ENCODE measurements at places on chromosomes 1 and 21.

- no peak for DNase-seq
Observed at GRCh38 chr1:15573477-15573876, 11.4 kb downstream of the AGMAT start.

GRCh38 chr1:76281306-76281705 lies 206.8 kb downstream of the ST6GALNAC3 start:
- no peak for DNase-seq

DNA sequence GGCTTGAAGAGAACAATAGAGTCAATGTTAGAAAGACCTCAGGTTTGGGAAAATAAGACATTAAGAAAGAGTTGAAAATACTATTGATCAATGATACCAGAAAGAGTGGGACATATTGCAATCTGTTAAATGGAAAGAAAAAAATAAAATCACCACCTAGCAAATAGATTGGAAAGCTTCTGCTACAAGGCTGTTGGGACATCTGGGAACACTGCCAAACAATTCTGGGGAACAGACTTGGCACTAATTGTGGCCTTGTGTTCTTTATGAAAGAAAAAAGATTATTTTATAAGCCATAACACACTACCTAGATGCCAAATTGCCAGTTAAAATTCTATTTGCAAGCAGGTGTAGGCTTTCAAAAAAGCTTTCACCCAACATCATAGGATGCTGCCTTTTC lies 137.8 kb downstream of the TSEN15 start:
- no peak for DNase-seq

GRCh38 chr1:193703655-193704054 lies 517.2 kb upstream of the B3GALT2 start:
- DNase-seq = no peak

- DNase-seq = no peak
Observed at GRCh38 chr21:25664491-25664931, 25.5 kb downstream of the JAM2 start.

GRCh38 chr1:76038287-76039004 lies 36.1 kb upstream of the ST6GALNAC3 start:
- DNase-seq = no peak

DNA sequence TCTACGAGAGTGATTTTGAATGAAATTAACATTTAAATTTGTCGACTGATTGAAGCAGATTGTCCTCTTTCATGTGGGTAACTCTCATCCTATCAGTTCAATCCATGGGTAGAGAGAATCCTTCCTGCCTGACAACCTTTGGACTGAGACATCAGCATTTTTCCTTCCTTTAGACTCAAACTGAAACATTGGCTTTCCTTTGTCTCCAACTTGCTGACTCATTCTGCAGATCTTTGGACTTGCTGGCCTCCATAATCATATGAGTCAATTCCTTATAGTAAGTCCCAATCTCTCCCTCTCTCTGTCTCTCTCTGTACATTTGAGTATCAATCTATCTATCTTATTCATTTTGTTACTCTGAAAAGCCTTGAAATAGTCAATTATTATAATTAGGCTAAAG lies 416.7 kb downstream of the LRRIQ3 start:
- DNase-seq = no peak

DNA sequence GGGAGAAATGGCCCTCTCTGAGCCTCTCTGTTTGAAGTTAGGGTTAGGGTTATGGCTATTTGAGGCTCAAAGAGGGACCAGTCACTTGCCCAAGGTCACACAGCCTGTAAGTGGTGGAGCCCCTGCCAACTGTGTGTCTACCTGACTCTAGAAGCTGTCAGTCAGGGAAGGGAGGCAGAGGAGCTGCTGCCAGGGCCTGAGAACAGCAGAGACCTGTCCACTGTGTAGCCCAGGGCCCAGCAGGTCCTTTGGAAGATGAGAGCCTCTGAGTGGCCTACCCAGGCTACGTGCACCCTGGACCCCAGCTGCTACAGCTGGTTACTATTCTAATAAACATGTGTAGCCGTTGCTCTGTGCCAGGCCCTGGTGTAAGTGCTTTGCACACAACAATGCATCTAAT lies 15.1 kb upstream of the EDN2 start:
- no peak for DNase-seq

GRCh38 chr1:15207829-15208429 lies 39.1 kb upstream of the FHAD1 start:
- DNase-seq = no peak

DNA sequence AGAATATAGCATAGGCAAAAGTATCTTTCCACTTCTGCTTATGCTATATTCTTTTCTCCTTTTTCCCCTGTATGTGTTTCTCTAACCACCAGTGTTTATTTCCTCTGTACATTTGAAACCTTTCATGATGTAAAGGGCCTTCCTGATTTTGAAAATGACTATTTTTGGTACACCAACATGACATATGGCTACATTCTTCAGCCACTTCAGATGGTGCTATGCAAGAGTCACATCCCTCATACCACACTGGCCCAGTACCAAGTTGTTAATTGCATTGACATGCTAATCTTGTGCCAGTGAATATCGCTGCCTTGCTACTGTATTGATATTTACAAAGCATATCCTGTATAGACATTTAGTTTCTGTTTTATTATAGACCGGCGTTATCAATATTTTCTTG lies 408.7 kb downstream of the NCAM2 start:
- no peak for DNase-seq

GRCh38 chr1:223500560-223501425 lies 107.6 kb downstream of the CCDC185 start:
- no peak for DNase-seq

DNA sequence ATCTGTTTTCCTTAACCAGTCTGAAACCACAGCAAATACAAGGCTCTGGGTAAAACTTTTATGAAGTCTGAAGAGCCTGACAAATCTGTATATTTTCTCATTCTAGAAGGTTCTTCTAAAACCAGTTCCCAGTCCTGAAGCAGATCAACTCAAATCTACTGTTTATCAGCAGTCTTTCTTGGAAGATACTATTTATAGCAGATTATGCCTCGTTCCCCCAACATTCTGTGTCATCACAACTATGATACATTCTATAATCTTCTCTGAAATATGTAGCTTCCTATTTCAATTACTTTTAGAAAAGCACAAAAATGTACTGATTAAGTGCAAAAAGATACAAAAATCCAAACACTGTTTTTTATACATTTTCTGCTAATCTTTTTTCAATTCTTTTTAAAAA lies 67.5 kb downstream of the NIBAN1 start:
- DNase-seq = no peak

GRCh38 chr1:95084317-95085176 lies 11.8 kb upstream of the ALG14 start:
- DNase-seq = no peak

DNA sequence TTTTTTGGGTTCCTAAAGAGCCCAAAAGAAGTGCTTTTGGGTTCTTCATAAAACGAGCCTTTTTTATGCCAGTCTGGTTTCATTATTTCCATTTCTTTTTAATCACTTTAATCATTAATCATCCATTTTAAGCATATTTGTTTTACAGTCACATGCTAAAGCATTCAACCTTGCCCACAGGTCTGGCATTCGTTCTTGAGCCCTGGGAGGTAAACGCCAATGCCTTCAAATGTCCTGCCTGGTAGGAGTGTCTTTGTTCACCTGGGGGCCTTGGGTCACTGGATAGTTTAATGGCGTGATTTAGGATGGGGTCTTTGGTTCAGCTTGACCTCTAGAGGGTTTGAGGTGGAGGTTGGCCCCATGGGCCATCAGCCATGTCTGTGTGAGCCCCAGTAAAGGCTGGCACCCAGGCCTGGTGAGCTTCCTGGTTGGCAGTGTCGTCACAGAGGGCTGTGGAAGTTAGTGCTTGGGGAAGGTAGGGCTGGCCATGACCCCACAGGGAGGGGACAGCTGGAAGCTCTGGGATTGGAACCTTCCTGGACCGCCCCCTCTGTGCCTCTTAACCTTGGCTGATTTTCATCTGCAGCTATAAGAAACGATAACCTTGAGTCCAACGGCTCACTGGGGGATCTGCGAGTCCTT lies 20.2 kb downstream of the C1orf174 start:
- no peak for DNase-seq

DNA sequence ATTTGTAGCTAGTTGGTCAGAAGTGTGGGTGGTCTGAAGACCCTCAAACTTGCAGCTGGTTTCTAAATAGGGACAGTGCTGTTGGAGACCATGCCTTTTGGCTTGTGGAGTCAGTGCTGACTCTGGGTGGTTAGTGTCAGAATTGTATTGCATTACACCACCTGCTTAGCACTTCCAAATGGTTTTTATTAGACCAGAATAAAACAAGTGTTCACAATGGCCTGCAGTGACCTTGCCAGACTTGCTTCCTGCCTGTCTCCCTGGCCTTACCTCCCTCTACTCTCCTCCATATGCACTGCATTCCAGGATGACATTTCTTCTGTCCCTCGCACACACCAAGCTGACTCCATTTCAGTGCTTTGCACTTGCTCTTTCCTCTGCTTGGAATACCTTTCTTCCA lies 72.7 kb upstream of the CNIH3 start:
- no peak for DNase-seq

DNA sequence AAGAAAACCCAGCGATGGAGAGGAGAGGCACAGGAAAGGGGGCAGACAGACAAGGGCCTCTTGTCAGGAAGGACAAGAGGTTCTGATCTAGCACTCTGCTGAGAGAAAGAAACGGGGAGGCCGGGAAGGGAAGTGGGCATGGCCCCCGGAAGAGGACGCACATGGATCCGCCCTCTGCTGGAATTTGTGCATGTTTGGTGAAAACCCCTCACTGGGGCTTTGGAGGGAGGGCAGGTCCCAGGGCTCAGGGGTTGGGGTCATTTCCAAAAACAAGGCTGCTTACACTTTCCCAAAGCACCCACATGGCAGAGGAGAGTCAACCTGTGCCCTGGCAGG lies 32.4 kb upstream of the ECE1 start:
- no peak for DNase-seq

DNA sequence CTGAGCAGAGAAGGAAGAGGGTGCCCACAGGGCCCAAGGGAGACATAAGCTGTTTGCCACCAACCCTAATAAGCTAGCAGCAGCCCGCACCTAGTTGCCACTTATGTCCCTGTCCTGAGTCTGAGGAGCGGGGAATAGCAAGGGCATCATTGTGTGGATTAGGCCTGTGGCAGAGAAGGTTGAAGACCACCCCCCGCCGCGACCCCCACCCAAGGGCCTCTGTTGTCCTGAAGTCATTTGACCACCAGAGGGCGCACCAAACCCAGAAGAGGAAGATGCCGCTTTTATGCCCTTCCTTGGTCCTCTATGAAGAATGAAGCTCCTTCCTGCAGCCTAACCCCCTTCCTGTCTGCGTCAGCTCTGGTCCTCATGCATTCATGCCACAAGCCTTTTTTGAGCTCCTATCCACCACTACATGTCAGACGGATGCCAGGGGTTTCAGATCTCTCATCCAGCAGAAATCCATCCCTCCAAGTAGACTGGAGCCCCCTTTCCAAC lies 16.6 kb downstream of the RHBG start:
- DNase-seq = peak; percentile 73

GRCh38 chr1:10479296-10479695 lies 4.5 kb downstream of the PEX14 start:
- no peak for DNase-seq

GRCh38 chr1:184019069-184019468 lies 18.5 kb downstream of the COLGALT2 start:
- DNase-seq = no peak
